ENCODE measurements at places on chromosomes 11 and 22.

- DNase-seq = no peak
Measured at GRCh38 chr11:134243913-134244312, 9.2 kb downstream of the THYN1 start.

GRCh38 chr11:76280151-76280881, 74.0 kb upstream of the WNT11 start:
- no peak for DNase-seq

- DNase-seq = no peak
Measured at GRCh38 chr22:37741312-37741795, 44.5 kb downstream of the TRIOBP start.

- no peak for DNase-seq
Measured at GRCh38 chr11:122668562-122669090, 13.1 kb downstream of the UBASH3B start.

DNA sequence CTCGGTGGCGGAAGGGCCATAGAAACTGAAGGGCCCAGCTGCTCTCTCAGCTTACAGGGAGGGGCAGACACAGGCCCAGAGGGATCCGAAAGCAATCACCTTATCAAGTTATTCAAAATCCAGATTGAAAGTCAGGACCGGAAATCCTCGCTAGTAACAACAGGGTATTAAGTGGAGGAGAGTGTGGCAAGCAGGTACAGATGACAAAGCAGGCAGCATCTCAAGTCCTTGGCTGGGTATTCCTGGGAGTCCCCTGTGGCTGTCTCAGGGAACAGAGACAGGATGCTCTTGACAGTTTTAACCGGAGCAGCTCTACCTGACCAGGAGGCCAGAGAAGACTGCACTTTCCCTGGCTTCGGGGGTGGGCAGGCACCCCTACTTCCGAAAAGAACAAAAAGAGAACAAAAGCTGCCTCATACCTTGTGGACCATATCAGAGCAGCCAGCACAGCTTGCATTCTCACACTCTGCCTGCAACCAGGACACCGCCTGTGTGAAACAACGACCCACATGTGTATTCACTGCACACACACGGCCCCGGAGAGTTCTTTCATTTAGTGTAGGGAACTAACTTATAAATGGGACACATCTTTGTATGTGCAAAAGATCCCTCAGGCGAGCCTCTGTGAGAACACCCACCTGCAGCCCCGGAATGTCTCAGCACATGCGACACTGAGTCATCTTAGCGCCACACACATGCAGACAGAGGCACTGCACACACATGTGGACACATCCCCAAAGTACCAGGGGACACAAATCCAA, 78.3 kb downstream of the MICAL3 start:
- no peak for DNase-seq

DNA sequence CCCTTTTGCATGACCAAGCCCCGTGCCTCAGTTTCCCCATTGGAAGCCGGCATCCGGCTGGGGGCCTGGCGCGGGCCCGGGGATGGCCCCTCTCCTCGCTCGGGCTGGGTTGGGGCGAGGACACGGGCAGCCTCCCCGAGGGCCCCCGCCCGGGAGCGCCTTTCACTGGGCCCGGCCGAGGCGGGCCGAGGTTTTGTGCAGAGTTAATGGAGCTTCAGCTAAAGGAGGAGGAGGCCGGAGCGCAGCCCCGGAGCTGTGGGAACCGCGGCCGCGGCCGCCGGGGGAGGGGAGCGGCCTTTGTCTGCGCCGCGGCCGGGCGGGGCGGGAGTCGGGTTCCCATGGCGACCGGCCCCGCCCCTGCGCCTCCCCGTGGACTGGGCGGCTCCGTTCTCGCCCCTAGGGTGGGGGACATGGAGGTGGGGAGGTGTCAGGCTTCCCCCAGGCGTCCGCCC, 1.4 kb upstream of the MAPK11 start:
- peak; percentile 47 for DNase-seq

GRCh38 chr11:102757823-102758549, 22.4 kb downstream of the MMP10 start:
- no peak for DNase-seq

DNA sequence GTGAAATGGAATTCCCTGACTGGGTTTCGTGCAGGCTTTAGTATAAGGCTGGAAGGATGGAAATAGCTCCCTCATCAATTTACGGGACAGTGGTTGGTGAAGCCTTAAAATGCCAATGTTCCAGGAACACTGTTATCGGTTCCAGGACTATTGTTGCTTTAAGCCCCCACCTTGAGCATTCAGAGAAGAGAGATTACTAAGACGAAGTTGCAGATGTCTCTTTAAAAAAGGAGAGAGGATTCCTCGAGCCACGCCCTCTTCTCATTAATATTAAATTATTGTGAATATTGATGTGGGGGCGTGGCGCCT, 195 bp upstream of the CREB3L1 start:
- no peak for DNase-seq

DNA sequence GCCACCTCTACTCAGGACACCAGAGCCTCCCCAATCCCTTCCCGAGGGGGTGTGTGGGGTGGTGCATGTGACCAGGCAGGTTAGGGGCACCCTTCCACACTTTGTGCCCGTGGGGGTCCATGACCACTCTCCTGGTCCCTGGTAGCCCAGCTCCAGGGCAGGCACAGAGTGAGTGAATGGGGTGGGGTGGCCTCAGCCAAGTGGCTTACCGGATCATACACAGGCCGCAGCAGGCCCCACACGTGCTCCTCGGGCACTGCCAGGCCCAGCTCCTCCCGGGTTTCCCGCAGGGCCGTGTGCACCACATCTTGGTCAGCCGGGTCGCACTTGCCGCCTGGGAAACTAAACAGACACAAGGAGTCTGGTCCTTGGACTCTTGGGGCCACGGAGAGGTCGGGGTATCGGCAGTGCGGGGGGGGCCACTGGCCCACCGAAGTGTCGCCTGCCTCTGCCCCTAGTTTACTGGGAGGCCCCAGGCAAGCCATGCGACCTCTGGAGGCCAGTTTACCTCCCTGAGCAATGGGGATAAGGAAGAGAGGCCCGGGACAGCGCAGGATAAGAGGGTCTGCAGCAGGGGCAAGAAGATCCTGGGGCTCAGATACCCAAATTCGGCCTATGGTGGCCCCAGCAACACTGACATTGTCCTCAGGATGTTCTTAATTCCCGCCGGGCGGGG, 889 bp downstream of the NUDT8 start:
- no peak for DNase-seq

- DNase-seq = no peak
Measured at GRCh38 chr11:76747153-76747914, 35.8 kb upstream of the TSKU start.

DNA sequence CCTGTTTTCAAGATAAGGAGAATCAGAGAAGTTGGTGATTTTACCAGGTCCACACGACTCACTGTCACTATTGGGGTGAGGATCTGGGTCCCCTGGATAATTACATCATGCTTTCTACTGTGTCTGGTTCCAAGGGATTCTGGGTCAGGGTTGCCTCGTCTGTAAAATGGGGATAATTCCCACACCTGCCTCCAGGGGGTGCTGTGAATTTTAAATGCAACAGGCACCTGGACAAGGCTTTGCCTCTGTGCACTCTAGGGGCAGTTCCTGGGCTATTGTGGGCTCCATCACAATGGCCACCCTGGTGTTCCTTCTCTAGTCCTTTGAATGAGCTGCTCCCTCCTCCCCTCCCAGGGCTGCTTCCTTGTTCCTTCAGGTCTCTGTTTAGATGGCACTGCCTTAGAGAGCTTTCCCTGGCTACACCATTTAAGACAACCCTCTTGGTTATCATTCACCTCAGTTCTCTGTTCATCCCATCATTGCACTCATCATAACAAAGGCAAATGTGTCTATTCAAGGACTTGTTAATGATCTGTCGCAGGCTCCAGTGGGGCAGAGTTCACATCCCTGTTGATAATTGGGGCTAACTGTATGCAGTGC, 178.6 kb downstream of the MIAT start:
- DNase-seq = peak; percentile 29

GRCh38 chr22:19773470-19774040, 13.0 kb downstream of the TBX1 start:
- no peak for DNase-seq

GRCh38 chr11:1459219-1459575, 27.4 kb downstream of the MOB2 start:
- DNase-seq = no peak

- no peak for DNase-seq
Measured at GRCh38 chr11:9143721-9144120, 52.3 kb upstream of the SCUBE2 start.

GRCh38 chr11:134330611-134331353, 1.0 kb upstream of the GLB1L2 start:
- no peak for DNase-seq

DNA sequence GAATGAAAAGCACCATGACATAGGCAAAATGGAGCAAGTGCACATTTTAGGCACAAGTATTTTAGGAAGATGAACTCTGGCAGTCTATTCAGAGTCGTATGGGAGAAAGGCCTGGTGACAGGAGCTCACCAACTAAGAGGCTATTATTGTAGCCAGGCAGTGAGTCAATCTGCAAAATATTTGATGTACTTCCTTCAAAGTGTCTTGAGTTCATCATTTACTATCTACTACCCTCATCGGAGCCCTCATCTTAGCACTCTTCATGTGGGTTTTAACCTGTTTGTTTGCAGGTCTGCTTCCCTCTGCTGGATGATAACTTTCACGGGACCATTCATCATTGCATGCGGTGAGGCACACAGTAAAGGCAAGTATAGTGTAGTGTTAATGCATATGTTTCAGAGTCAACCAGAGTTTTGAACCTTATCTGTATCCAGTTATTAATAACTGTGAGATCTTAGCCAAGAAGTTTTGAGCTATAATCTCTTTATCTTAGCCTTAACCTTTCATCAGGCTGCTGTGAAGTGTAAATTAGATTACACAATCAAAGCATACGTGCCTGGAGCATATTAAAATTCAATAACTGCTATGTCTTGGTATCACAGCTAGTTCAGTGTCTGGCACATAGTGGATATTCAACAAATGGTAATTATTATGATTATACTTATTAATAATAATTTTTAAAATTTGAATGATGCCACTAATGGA, 70.9 kb upstream of the SC5D start:
- DNase-seq = no peak

GRCh38 chr22:40041366-40042137, 46.8 kb downstream of the FAM83F start:
- DNase-seq = no peak

DNA sequence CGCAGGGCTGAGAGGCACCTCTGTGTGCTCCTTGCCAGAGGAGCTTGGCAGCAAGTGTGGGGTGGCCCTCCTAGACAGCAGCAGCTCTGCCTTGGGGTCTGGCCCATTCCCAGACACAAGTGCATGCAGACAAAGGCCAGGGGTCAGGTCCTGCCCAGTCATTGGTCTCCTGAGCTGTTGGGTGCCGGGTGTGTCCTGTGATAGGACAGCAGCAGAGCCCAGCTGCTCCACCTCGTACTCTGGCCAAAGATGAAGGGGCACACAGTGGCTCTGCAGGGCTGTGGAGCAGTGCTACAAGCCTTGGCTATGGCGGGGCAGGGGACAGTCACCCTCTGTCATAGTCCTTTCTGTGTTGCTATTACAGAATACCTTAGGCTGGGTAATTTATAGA, 17.3 kb upstream of the OSBPL5 start:
- no peak for DNase-seq

DNA sequence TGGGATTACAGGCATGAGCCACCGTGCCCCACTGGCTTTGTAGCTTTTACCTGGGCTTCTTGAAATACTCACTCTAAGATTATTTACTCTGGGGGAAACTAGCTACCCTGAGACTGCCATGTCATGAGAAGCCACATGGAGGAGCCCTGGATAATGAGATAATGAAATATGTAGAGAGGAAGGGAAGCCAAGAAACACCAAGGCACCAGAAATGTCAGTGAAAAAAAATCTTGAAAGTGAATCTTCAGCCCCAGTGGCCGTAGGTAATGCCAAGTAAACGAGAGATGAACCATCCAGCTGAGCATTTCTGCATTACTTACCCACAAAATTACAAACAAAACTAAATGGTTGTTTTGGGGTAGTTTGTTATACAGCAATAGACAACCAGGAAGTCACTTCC, 125.6 kb downstream of the APIP start:
- no peak for DNase-seq

- DNase-seq = no peak
Measured at GRCh38 chr22:33666279-33666960, 253.9 kb downstream of the LARGE1 start.

GRCh38 chr11:132200353-132200936, 830.0 kb downstream of the NTM start:
- no peak for DNase-seq

DNA sequence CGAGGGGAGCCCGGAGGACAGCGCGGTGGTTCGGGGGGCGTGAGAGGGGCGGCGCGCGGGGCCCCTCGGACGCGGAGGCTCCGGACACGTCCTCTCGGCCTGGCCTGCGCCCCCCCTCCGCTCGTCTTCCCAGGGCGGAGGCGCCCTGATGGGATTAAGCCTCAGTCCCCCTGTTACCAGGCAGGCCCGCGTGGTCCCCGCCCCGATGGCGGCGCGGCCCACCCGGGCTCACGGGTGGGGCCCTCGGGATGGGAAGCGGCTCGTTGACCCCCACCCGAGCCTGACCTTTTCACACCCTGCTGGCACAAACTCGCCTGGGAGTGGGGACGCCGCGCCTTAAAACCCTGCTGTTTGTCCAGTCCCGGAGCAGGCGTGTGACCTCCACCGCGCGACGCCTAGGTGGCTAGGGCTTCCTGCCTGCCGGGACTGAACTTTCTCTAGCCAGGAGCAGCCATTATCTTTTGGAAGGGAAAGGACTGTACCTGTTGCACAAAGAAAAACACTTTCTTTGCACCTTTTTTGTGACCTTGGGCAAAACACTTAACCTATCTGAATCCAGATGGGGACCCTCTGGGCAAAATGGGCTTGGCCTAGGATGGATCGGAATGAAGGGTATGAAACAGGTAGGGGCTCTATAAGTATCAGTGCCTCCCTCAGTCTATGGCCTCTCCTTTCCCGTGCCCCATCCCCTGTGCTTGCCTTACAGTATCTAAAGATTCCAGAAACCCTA, 1.0 kb downstream of the KIAA1671 start:
- DNase-seq = no peak

GRCh38 chr11:15944460-15944859, 411.9 kb downstream of the SOX6 start:
- no peak for DNase-seq

DNA sequence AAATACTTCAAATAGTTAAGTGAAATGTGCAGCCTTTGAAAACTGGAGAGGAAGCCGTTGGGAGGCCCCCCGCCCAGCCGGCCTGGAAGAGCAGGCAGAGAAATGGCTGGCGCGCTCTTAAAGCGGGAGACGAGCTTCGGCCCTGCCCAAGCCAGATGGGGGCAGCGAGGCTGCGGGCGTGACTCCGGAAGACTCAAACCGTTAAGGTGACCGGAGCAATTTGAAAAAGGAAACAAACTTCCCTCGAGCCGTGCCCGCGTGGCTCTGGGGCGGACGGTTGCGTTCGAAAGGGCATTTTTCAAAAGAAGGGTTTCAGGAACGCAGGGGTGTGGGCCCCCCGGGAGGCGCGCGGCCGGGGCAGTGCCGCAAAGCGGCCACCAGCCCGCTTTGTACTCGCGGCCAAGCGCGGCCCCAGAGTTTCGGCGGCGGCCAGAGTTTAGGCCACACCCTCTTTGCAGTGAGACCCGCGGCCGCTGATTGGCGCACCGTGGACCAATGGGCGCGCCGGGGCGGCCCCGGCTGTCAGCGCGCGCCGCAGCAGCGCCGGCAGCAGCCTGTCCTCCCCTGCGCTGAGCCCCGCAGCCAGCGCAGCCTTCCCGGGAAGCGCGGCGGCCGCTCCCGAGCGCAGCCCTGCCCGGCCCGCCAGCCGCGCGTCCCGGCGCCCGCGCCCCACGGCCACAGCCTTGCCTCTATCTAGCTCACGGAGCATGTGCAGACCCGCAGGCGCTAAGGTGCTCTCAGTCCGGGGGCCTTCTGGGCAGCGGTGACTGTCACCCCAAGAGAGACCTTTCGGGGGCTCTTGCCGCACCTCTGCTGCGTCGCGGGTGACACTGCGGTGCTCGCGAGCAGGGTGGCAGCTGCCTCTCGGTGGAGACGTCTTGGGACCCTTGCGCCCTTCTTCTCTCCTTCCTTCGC, at the start of gene NAV2:
NAV2 (plus strand) TSS at position 557 of the 915 bp plus-strand sequence. CDS start 859 bp downstream, outside the sequence.
- DNase-seq = peak; percentile 63

Data from activated T-cell treated with anti-CD3 and anti-CD28 coated beads for 1 hour (primary cell).